Cerebellar nuclear complex (tissue), 1 donor: ENCODE measurements at places on chromosomes 7 and 10.

DNA sequence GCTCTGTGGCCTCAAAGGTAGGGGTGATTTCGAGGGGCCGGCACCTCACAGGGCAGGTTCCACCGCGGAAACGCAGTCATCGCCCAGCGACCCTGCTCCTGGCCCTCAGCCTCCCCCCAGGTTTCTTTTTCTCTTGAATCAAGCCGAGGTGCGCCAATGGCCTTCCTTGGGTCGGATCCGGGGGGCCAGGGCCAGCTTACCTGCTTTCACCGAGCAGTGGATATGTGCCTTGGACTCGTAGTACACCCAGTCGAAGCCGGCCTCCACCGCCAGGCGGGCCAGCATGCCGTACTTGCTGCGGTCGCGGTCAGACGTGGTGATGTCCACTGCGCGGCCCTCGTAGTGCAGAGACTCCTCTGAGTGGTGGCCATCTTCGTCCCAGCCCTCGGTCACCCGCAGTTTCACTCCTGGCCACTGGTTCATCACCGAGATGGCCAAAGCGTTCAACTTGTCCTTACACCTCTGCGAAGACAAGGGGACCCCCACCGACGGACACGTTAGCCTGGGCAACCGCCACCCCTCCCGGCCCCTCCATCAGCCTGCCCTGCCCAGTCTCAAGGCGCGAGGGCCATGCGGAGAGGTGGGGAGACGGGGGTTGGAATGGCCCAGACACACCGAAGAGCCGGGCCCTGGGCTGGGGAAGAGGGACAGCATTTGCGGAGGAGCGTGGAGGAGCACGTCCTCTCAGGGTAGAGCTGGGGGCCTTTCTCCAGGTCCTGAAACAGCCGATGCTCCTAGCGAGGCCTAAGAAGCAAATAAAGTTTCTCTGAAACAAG lies 6.0 kb downstream of the SHH start:
- DNase-seq: no peak

DNA sequence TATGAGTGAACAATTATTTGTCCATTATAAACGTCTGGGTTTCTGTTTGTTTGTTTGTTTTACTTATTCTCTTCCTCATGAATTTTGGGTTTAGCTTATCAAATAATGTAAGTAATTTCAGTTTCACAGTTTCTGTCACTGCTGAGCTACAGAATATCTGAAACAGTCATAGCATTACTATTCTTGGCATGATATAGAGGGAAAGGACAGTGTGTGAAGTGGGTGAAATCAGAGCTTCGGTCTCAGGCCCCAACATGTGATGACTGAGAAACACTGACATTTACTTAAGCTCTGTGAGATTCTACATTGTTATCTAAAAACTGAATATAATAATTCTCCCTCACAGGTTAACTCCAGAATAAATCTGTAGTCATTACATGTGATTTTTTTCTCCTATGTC lies 8.8 kb upstream of the OR6V1 start:
- DNase-seq: no peak

GRCh38 chr7:44276571-44277221 lies 48.7 kb downstream of the CAMK2B start:
- DNase-seq: no peak

- no peak for DNase-seq
Measured at GRCh38 chr10:80166581-80167470, 34.3 kb downstream of the PLAC9 start.

- DNase-seq: no peak
Measured at GRCh38 chr10:29276251-29276850, 12.5 kb upstream of the LYZL1 start.

GRCh38 chr10:43265799-43266721 lies 805 bp downstream of the RASGEF1A start:
- DNase-seq: no peak

DNA sequence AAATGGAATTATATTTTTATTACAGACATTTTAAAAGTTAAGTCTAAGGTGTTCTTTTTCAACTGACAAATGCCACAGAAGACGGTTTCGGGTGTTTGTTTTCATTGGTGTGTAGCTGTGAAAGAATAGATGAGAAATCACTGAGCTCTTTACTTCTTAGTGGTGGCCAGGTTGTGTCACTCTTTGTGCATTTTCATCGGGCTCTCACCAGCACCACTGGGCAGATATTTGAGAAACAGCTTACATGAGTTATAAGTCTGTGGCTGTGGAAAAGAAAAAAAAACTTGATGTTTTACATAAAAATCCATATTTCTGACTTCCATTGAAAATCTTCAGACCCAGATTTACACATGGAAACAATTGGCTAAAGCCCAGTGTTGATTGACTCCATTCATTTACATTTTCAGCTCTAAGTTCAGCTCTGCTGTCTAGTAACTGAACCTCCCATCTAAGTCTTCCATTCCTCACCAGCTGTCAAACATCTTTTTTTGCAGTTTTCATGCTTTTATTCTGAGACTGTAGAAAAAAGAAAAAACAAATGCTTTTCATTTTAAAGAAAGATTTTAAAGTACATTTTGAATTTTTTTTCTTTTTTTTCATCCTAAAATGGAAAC lies 22.3 kb downstream of the CABCOCO1 start:
- DNase-seq: no peak

- DNase-seq: no peak
Measured at GRCh38 chr7:43220250-43220649, 107.8 kb downstream of the HECW1 start.

- no peak for DNase-seq
Measured at GRCh38 chr10:49617121-49618020, 3.5 kb downstream of the CHAT start.

GRCh38 chr7:50479743-50480517 lies 29.8 kb upstream of the FIGNL1 start:
- DNase-seq: no peak
